Stimulated activated CD4-positive, alpha-beta T cell treated with anti-CD3 and anti-CD28 coated beads, Interleukin-1b, Interleukin-23, amount 100 ng/mL, for 1 hour (primary cell): ENCODE measurements at places on chromosomes 12 and 14.

- no peak for DNase-seq
Measured at GRCh38 chr12:46825591-46826414, at the start of gene SLC38A4. Gene SLC38A4 (minus strand): TSS chr12:46825997. CDS start chr12:46793071, 32,926 bp downstream.

DNA sequence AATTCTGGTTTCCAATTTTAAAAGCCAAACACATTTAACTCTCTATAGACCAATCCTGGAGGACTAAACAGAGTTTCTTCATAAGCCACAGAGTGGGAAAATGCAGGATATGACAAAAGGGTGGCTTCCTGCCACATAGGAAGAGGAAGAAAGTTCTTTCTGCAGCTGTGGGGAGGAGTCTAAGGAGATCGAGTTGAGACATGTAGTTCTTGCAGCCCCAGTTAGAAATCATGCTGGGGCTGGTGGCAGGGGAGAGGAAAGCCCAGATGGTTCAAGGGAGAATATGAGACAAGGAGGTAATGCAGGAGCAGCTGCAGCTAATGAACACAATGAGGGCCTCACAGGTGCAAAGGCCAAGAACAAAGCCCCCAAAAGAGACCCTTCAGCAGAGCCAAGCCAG, 85.0 kb upstream of the ARID2 start:
- DNase-seq: no peak

- DNase-seq: no peak
Measured at GRCh38 chr12:75481774-75482173, 1.2 kb downstream of the GLIPR1 start.

- no peak for DNase-seq
Measured at GRCh38 chr14:66284346-66284745, 201.8 kb upstream of the CCDC196 start.

DNA sequence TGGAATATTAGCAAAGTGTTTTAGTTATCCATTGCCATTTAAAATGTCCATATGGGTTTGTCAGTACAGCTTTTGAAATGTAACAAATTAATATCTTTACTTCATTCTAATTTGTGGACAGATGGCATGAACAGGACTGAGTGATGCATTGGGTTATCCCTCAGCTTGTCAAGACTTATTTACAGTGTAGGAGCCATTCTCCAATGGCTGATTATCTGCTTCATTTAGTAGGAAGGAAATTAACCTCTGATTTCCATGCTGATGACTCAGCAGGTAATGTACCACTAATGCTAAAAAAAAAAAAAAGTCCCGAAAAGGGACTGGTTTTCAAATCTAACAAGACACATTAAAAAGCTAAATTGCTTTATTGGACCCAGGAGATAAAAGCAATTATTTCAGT, 1149.0 kb upstream of the USP15 start:
- DNase-seq: no peak

DNA sequence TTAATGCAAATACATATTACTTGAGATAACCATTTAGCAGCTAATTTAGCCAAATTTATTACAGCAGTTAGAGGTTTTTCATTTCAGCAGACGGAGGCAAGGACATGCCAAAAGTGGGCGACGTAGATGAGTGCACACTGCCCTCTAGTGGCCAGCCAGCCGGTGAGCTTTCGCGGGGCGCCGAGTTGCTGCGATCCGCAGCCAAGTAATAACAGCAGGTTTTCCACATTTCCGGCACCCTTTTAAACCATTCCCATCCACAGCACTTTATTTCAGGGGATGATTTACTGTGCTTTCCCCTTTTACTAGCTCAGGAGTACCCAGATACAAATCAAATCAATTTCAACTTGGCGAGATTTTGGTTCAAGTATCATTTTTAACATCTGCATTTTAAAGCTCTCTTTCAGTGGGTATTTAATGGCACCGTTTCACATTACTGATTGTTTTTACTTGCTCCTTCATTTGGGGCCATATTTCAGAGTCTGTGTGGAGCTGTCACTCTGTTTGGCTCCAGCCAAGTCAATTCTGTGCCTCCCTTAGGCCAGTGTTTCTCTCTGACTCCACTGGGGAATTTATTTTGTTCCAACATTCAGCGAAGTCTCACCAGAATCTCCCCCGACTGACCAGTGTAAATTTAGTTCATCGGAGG, 158.0 kb downstream of the EGLN3 start:
- peak; percentile 52 for DNase-seq

DNA sequence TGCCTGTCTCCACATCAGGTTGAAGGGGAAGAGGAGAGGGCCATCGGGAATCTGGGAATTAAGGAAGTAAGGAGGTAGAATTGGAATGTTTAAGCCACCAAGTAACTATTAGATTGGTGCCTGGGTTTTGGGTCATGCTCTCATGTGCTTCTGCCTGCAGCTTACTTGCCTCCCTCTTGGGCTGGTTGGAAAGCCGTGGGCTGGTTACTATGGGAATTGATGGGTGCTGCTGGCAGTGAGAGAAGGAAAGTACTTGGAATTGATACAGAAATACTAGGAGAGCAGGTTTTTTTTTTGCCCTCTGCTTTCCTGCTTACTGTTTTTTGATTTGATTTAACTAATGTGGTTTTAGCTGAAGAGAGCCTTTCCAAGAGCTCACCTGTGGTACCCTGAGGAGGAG, 493.5 kb upstream of the RGS6 start:
- no peak for DNase-seq

GRCh38 chr14:96102081-96102856, 63.1 kb downstream of the C14orf132 start:
- no peak for DNase-seq

- no peak for DNase-seq
Measured at GRCh38 chr12:7089196-7089871, 2.9 kb downstream of the C1R start.
